Nucleus accumbens (tissue), 56 donors: ENCODE measurements at places on chromosomes 16 and 17.

GRCh38 chr16:27285676-27286196 is 17.2 kb upstream of the NSMCE1 start:
- DNase-seq = no peak

DNA sequence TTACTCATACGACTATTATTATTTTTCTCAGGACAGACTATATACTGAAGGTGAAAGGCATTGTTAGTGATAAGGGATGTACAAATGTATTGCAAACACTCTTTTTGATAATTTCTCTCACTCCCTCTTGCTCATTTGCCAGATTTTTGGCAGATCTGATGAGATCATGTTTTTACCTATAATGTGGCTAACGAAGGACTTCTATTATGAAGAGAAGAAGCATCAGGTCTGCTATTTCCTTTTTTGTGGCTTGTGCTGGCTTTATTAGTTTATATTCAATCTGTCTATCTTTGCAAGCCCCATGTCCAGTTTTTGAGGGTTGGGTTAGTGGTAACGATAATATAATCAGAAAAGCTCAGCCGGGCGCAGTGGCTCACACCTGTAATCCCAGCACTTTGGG is 22.5 kb upstream of the SCIMP start:
- no peak for DNase-seq

DNA sequence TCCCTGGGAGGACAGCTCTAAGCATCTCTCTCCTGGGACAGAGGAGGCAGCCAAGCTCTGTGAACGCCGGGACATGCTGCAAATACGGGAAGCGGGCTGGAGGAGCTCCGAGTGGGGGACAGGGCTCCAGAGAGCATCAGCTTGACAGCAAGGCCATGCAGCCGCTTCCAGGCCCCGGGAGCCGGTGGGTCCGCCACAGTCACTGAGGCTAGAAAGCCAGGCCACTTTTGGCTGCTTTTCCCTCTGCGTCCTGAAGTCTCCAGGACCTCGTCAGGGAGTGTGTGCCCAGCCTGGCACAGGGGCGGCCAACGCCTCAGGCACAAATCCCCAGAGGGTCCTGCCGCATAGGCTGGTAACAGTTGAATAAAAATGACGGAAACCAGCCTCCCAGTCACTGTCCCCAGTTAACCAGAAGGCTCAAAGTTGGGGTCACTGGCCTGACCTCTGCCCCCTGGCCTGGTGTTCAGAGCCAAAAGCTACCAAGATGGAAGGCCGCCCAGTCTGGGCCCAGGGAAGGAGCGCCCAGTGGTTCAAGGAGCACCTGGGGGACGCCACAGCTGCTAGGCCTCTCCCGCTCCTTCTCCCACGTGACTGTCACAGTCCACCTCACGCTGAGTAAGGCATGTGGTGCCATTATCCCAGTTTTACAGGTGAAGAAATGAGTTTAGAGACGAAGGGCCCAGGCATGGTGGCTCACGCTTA is 3.2 kb upstream of the TRIM65 start:
- DNase-seq = no peak

GRCh38 chr16:31472709-31473203 is 804 bp downstream of the TGFB1I1 start:
- DNase-seq = no peak

- no peak for DNase-seq
Measured at GRCh38 chr17:49646391-49647255, 31.3 kb downstream of the SPOP start.

DNA sequence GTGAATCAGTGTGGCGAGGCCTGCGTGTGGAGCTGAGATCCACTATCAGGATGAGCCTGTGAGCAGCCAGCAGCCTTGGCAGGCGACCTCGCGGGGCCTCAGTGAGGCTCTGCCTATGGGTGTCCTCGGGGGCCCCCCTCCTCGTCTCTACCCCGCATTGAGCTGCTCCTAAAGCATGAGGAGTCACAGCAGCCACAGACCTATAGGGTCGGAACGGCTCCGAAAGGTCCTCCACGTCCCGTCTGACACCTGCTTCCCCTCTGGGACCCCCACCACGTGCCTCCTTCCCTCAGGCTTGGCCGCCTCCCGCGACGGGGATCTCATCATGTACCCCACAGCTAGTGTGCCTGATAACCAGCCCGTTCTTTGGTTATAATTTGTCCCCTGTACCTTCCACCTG is 28.8 kb downstream of the GRIN2C start:
- DNase-seq = no peak

GRCh38 chr17:73359352-73359751 is 47.6 kb upstream of the CDC42EP4 start:
- no peak for DNase-seq

- no peak for DNase-seq
Measured at GRCh38 chr16:22397931-22398330, 23.5 kb upstream of the CDR2 start.

GRCh38 chr16:10536814-10537389 is 43.5 kb downstream of the EMP2 start:
- no peak for DNase-seq

- DNase-seq = no peak
Measured at GRCh38 chr16:87417528-87417910, 25.4 kb downstream of the MAP1LC3B start.

- no peak for DNase-seq
Measured at GRCh38 chr17:78355701-78356100, 4.2 kb downstream of the SOCS3 start.

- no peak for DNase-seq
Measured at GRCh38 chr16:10871157-10871991, 5.6 kb upstream of the CIITA start.

GRCh38 chr16:10256784-10257641 is 74.8 kb upstream of the GRIN2A start:
- no peak for DNase-seq

- no peak for DNase-seq
Measured at GRCh38 chr16:73553941-73554660, 506.2 kb upstream of the ZFHX3 start.

DNA sequence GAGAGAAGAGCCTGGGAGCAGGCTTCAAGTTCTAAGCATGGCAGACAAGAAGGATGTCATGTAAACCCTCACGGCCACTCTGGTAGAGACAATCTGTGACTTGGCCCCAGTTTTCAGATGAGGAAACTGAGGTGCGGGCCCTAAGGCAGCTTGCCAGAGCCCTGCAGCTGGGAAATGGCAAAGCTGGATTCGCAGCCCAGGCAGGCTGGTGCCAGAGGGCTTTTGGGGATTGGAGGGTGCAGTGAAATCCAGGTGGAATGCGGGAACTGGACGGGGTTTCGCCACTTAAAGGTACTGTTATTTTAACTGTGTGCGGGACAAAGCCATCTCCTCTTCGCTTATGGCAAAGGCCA is 477 bp upstream of the OSGIN1 start:
- no peak for DNase-seq

DNA sequence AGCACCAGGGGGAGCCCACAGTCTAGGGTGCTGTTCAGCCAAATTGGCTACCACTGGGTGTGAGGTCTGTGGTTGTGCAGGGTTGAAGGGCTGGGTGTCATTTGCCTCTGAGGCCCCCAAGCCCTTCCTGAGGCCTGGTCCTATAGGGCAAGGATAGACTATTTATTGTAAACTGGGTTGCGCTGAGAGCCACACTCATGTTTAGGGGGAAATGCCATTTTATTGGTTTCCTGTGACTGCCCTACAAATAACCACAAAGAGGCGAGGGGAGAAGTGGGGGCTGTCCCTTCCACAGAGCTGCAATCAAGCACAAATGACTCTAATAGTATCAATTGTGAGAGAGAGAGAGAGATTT is 3.6 kb upstream of the ZCCHC14 start:
- no peak for DNase-seq

DNA sequence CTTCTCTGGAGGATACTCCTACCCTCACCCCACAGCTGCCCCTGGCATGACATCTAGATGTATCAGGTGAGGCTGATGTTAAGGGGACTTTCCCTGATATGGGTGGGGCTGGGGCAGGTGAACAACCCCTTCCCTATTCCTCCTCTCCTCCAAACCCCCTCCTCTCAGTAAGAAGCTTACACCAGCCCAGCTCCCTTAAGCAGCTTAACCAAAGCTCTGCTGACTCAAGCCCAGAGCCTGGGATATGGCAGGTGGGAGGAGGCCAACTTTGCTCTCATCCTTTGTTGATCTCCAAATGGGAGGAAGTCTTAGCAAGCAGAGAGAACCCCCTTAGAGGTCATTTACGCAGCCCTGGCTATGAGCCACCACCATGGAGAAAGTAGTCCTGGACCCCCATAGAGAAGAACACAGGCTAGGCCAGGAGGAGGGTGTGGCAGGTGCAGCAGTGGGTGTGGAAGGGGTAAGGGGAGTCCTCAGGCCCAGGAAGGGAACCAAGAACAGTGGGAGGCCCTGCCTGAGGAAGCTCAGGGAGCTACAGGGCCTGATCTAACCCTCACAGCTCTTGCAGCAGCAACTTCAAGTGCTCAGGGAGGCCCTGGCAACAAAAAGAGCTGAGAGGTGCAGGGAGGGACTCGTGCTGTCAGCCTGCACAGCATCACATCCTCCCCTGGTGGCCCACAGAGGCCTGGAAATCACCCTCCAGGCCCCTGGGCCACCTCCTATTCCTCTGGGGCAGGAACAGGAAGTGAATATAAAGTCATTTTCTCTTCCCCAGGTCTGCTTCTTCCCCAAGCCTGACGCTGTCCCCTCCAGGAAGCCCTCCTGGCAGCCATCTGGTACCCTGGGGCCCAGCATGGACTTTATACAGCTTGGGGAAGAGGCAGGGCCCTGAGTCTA is 2.9 kb downstream of the UNC119 start:
- no peak for DNase-seq

DNA sequence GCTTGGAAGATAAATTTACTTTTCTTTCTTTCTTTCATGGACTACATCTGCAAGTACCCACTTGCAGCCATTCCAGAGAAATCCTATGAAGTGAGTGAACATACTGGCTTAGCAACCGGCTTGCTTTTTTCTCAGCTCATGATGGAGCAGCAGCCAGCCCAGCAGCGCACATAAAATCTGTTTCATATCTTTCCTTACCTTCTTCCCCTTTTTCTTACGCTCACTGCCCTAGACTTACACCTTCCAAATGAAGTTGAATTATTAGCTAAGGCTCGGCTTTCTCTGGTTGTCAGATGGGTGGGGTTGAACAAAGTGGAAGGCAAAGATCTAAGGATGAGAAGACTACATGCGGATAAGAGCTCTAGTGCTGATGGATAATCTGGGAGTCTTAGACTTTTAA is 13.9 kb upstream of the ABCA8 start:
- no peak for DNase-seq

DNA sequence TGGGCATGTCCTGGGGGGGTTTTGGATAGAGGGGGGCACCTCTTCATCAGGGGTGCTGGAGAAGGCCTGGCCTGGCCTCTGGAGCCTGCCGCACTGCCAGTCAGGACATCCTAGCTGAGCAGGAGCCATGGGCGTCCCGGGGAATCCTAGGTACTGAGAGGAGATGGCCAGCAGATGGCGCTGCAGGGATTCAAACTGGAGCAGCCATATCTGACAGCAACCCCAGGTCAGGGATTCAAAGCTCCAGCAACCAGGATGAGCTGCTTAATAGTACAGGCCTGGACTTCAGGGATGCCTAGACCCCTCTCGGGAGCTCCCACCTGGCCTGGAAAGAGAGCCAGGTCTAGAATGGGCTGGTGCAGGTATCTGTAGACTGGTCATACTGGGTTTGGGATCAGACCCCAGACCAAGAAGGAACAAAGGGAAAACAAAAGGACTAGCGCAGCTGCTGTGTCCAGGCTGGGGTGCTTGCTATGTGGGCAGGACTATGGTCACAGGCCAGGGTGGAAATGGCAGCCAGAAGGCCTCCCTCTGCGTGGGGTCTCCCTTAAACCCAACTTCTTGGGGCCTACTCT is 306.9 kb upstream of the RBFOX1 start:
- DNase-seq = peak; percentile 26

GRCh38 chr16:82580298-82580890 is 46.4 kb upstream of the CDH13 start:
- DNase-seq = peak; percentile 52

GRCh38 chr17:71472809-71473789 is 647.7 kb upstream of the SOX9 start:
- DNase-seq = peak; percentile 3

DNA sequence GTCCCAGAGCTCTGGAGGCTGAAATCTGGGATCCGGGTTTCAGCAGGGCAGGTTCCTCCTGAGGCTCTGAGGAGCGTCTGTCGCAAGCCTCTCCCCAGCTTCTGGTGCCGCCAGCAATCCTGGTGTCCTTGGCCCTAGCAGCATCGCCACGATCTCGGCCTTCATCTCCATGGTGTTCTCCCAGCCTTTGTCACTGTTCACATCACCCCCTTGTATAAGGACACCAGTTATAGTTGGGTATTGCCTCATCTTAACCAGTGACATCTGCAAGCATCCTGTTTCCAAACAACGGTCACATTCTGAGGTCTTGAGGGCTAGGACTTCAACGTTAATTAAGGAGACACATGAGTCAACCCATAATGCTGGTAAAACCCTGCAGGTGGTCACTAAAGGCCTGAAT is 2.8 kb upstream of the PPP1R27 start:
- DNase-seq = no peak

GRCh38 chr17:75909812-75910274 is 5.2 kb upstream of the MRPL38 start:
- DNase-seq = peak; percentile 22

DNA sequence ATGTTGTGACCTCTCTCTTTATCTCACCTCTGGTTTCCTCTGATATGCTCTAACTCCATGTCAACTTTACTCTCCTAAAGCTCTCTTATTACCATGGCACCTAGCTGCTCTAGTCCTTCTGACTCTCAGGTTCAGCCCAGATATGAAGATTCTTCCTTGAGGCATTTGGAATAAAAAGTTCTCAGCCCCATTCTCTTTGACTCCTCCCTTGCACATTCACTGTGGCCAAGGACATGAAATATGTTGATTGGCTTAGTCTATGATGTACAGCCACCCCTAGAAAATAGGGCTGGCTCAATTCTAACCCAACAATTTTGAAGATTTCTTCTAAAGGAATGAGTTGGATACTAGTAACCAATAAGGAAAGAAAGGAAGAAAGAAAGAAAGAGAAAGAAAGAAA is 20.8 kb upstream of the GAS7 start:
- no peak for DNase-seq

DNA sequence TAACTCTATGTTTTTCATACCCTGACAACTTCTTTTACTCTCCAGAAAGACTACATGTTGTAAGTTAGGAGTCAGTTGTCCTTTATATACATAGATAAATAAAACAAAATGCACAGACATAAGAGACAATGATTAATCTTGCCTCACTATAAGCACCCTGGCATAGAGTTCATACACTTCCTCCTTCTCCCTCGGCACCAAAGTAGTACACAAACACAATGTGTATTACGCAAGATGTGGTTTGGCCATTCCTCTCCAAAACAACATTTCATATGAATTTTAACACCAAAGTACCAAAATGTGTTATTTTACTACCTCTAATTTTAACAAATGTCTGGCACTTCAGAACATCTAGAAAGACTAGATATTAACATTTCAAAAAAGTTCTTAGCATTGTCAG is 17.2 kb upstream of the SLFN11 start:
- no peak for DNase-seq

DNA sequence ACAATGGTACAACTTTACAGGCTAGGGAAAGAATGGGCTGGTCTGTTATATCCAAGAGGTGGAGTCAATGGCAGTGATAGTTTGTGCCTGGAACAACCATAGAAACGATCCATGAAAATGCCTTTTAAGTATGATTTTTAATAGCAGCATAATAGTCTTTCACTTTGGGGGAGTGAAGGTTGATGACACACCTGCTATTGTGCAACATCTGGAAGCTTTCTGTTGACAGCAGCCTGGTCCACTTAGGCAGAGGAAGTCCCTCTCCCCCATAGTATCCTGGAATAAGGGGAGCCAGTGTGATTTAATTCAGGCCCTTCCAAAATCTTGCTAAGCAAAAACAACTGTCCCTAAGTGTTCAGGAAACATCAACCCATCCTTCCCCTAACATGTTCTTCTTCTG is 56.3 kb upstream of the HS3ST4 start:
- no peak for DNase-seq
